ENCODE measurements at places on chromosomes 1 and 21.

GRCh38 chr21:36863260-36863659 lies 103.2 kb downstream of the HLCS start:
- no peak for DNase-seq

DNA sequence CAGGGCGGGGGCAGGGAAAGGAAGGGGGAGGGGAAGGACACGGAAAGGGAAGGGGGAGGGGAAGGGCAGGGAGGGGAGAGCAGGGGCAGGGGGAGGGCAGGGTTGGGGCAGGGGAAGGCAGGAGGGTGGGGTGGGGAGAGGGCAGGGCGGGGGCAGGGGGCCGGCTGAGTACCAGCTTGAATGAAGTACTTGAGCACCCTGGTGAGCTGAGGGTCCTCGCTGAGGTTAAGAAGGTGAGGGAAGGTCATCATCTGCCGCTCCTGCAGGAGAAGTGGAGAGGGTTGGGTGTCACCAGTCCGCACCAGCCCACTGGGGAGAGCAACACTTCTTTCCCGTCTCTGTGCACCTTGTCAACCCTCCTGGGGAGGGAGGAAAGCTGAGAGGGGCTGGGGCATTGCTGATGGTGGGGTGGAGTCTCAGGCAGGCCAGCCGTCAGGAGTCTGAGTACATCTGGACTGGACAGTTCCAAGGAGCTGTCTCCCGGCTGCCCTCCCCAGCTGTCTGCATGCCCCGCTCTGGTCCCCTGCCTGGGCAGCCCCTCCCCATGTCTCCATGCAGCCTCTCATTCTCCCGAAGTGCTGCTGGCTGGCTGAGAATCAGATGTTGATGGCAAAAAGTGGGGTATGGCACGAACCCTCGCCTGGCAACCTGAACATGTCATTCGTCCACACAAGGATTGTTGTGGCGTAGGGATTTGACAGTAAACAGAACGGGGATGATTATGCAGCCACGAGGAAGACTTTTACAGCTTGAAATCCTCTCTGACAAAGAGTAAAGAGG lies 70.0 kb downstream of the SCCPDH start:
- DNase-seq: no peak

DNA sequence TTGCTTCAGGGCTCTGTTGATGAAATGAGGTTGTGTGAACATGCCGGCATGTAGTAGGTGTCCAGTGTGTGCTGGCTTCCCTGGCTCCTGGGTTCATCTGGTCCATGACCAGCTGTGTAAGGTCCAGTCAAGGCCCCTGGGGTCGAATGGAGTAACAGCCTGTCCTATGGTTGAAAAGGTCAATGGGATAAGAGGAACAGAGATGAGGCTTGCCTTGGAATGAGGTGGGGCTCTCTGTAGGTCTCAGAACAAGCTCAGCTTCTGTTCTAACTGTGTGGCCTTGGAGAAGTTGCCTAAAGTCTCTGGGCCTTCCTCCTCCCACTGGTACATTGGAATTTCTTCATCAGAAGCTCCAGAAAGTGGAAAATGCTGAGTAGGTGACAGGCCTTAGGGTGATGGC lies 26.6 kb downstream of the RPS6KA1 start:
- no peak for DNase-seq

- no peak for DNase-seq
Observed at GRCh38 chr1:225815526-225816178, 5.7 kb downstream of the EPHX1 start.

DNA sequence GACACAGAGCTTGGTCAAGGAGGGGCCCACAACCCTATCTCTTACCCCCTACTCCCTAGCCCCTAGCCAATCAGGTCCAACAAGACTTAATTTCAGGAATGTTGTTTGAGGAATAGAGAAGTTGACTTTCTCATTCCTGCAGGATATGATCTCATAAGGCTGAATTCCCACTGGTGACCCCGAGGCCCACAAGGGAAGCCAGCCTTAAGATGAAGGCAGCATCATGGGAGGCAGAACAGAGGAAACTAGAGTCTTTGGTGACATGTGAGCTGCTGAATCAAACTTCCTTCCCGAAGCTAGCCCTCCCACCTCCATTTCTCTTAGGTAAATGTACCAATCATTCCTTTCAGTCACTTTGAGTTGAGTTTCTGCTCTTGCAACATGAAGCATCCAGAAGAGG lies 9.1 kb upstream of the PDIK1L start:
- no peak for DNase-seq

GRCh38 chr1:22115286-22115685 lies 27.6 kb downstream of the WNT4 start:
- DNase-seq: no peak

- no peak for DNase-seq
Observed at GRCh38 chr21:43338951-43339350, 88.0 kb downstream of the SIK1 start.

Measured in fibroblast of gingiva (primary cell).